Hepatic stellate cell (primary cell): ENCODE measurements at places on chromosomes 4 and X.

- DNase-seq: no peak
Observed at GRCh38 chr4:31307029-31307428, 586.9 kb downstream of the PCDH7 start.

DNA sequence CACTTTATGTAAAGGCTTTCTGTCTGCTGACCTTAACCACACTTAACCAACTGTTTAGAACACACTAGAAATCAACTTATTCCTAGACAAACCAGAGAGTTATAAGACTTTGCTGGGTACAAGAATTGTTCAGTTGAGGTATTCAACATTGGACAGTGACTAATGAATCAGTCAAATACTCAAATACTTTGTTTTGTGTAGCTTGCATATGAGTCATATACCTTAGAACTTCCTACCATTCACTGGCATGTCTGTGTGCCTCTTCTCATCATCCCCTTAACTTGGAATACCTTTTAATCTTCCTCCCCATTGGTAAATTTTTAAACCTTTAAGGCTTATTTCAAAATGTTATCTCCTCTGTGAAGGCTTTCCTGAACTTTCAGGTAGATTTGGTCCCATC is 708.8 kb upstream of the GRIA3 start:
- DNase-seq: no peak

GRCh38 chr4:36010397-36010929 is 233.9 kb downstream of the ARAP2 start:
- no peak for DNase-seq

DNA sequence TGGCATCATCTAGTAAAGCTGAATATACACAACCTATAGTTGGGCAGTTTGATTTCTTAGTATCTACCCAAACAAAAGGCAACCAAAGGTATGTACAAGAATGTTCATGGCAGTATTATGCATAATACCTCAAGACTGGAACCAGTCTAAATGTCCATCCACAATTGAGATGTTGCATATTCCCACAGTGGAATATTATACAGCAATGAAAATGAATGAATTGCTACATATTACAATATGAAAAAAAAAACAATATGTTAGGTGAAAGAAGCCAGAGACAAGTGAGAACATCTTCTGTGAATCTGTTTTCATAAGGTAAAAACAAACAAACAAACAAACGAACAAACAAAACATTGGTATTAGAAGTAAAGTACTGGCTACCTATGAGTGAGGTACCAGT is 11.6 kb upstream of the RAB28 start:
- no peak for DNase-seq

DNA sequence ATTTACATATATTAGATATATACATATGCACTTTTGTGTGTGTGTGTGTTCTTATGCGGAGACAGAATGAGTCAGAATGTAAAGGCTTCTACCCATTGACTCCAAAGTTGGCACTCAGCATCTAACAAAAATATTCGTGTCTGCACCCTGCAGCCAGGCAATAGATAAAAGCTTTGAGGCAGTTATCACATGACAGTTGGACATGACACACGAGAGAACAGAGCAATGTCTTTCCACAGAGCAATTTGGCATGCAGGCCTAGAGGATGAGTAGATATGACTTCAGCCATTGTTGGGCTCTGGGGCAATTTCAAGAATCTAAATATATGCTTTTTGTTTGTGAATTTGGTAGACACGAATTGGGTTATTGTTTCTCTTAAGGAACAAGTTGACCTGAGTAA is 391.2 kb downstream of the SLITRK2 start:
- DNase-seq: no peak

DNA sequence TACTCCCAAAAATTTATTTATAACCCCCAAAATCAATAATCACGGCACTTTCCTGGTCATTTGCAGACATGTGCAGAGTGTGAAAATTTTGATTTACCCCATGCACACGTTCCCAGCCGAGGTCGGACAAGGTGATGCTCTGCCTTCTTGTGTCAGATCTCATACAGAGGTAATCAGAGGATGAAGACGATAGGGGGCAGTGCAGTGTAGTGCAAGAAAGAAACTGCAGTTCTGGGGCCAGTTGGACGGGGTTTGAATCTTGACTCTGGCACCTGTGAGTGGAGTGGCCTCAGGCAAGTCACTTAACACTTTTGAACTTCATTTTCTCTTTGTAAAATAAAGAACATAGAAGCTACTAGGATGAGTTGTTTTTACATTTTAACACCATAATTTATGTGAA is 88.4 kb downstream of the FRMPD3 start:
- DNase-seq: no peak

- no peak for DNase-seq
Observed at GRCh38 chr4:153735906-153736461, 23.8 kb downstream of the RNF175 start.

GRCh38 chr4:182884040-182884439 is 33.1 kb downstream of the DCTD start:
- no peak for DNase-seq

DNA sequence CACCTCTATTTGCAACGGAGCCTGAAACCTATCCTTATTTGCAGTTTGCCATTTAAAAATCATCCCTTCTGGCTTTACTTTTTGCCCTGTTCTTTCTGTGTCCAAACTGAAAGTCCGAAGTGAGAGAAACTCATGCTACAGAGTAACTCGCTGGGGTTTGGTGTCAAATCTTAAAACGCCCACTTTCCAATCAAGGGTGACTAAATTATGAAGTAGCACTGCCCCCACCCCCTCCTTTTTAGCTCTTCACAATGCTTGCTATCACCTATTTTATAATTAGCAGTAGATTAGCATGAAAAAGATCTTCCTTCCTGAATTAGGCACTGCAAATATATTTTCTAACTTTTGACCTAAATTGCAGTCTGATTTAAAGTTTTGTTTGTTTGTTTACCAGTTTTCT is 52.5 kb downstream of the VGLL1 start:
- no peak for DNase-seq

- DNase-seq: no peak
Observed at GRCh38 chrX:17792826-17793225, 55.5 kb downstream of the SCML1 start.

DNA sequence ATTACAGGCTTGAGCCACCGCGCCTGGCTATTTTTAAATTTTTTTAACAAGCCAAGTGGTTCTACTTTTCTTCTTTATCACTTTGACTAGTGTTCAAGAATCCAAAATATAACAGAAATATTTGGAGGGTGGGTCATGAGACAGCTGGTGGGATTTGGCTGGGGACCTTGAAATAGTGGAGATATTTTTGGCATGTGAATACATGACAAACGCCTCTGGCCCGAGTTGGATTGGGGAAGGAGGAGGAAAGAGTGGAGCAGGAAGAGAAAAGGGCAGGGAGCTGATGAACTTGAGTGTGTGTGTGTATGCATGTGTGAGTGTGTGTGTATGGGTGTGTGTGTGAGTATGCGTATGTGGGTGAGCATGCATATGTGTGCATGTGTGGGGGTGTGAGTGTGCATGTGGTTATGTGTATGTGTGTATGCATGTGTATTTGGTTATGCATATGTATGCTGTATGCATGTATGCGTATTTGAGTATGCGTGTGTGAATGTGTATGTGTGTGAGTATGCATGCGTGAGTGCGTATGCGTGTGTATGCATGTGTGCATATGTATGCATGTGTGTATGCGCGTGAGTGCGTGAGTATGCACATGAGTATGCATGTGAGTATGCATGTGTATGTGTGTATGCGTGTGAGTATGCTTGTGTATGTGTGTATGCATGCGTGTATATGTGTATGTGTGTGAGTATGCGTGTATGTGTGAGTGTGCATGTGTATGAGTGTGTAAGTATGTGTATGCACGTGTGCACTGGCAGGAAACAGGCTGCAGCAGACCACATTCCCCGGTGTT is 49.6 kb downstream of the JADE1 start:
- peak; percentile 80 for DNase-seq

DNA sequence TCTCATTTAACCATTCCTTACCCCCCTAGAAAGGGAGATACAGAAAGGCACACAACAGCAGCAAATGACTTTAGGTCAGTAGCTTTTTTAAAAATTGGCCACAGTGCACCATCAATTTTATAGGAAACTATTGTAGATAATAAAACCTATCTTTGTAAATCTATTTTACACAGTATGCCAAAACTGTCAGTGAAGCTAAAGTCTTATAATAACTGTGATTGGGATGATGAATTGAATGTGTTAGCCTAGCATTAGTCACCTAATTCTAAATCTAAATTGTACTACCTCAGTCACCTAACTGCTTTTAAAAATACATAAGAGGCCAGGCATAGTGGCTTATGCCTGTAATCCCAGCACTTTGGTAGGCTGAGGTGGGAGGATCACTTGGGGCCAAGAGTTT is 44.2 kb downstream of the SH3RF1 start:
- no peak for DNase-seq

DNA sequence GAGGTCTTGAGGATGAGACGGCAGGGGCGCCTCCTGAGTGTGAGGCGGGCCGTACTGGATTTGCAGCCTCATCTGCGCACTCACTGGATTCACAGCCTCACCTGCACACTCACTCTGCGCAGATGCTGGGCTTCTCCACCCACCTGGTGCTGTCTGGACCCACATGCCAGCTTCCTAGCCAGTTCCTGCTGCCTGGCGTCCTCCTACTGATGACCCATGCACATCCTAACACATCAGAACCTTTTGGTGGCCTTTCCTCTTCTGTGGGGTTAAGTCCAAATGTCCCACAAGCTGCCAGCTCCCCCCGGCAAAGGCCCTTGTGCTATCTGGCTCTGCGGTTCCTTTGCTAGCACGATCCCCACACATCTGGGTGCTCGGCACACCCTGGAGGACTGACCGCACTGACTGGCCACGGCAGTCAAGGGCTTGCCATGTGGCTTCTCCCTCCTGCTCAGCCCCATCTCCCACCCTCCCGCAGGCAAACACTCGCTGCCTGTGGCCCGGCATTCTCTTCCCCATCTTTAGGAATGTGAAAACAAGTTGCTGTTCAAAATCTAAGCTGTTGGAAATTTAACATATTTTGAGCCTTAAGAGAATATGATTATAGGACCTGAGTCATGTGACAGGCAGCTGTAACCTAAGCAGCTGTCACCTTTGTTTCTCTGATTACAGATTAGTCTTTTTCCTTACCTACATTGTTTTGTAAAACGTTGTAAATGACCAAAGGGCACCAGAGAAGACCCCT is 39.4 kb upstream of the AFAP1 start:
- no peak for DNase-seq

DNA sequence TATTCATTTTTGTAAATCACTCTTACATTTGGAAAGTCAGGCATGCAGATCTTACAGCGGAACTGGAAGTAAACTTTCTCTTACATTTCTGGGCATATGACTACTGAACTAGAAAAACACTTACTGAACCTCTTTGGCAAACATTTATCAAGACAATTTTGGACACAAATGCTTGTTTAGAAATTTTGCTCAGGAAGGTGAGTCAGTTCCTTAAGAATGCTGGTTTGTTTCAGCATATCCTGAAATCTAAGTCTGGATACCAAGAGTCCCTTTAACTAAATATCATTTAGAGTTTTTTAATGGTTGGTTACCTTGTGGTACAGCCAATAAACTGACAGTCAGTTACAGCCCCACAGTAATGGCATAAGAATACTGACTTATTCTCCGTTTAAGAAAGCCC is 15.0 kb downstream of the SHISA3 start:
- peak; percentile 29 for DNase-seq

- no peak for DNase-seq
Observed at GRCh38 chrX:57595381-57595811, 3.6 kb downstream of the ZXDB start.

- peak; percentile 18 for DNase-seq
Observed at GRCh38 chr4:122012735-122013134, 60.9 kb upstream of the TRPC3 start.

GRCh38 chr4:153433754-153434105 is 32.4 kb upstream of the TMEM131L start:
- DNase-seq: no peak
